ENCODE measurements at places on chromosomes 12 and 14.
A peak's percentile ranks its signal among the peaks of the same experiment; 100 is the strongest.

DNA sequence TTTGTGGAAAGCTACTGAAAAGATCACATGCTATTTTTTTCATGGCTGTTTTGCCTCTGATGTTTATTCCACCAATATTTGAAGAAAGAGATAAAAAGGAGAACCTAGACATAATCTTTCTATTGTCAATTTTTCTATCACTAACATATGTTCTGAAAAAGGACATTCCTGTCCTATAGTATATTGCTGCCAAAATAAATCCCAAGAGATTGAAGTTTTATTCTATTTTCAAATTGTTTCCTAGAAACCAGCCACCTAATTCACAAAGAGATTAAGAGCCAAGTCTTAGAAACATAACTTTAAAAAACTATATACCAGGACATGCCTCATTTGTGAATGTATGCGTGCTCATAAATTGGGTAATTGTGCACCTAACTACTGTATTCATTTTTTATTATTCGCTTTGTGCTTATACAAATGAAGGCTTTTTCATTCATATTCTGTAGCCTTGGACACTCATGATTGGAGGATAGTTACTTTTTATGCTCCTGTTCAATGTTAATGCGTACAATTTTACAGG lies 200.7 kb downstream of the FUT8 start:
- no peak for DNase-seq

DNA sequence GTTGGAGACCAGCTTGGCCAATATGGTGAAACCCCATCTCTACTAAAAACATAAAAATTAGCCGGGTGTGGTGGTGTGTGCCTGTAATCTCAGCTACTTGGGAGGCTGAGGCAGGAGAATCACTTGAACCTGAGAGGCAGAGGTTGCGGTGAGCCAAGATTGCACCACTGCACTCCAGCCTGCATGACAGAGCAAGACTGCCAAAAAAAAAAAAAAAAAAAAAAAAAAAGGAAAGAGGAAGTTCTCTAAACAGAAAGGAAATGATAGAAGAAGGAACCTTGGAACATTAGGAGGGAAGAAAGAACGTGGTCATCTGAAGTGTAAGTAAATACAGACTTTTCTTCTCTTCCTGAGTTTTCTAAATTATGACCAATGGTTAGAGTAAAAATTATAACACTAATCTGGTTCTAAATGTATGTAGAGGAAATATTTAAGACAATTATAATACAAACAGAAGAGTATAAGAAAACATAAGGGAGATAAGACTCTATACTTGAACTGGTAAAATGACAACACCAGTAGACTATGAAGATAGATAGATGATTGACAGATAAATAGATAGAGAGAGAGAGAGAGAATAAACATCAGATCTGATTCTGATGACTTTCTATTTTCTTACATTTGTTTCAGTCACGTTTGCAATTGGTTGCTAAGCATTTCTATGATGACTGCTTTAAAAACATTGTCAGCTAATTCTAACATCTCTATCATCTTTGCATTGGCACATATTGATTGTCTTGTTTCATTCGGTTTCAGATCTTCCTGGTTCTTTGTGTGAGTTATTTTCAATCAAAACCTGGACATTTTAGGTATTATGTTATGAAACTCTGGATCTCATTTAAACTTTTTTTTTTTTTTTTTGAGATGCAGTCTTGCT lies 12.9 kb upstream of the CORO1C start:
- DNase-seq, result peak; percentile 82

GRCh38 chr14:99408971-99409289 lies 71.7 kb downstream of the SETD3 start:
- no peak for DNase-seq

DNA sequence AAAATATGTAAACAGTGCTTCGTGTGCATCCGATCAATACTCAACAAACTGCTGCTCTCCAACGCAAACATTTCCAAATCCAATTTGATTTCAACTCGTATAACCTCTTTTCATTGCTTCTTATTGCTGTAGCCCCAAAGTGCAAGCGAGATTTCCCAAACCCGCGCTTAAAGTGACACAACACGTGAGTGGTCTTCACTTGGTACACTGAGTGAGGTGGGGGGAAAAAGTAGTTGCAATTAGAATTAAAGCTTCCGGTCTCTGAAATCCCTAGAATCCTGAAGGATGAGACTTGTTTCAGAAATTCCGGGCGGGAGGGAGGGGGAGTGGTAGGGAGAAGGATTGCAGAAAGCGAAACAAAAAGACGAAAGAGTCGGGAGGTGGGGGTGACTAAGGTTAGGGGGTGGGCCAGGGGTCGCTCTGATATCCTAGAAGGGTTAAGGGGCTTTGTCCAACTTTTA lies 387.5 kb downstream of the BCAT1 start:
- no peak for DNase-seq

- DNase-seq, result no peak
These were observed 189.2 kb upstream of the C14orf180 start for GRCh38 chr14:104390221-104390931.

DNA sequence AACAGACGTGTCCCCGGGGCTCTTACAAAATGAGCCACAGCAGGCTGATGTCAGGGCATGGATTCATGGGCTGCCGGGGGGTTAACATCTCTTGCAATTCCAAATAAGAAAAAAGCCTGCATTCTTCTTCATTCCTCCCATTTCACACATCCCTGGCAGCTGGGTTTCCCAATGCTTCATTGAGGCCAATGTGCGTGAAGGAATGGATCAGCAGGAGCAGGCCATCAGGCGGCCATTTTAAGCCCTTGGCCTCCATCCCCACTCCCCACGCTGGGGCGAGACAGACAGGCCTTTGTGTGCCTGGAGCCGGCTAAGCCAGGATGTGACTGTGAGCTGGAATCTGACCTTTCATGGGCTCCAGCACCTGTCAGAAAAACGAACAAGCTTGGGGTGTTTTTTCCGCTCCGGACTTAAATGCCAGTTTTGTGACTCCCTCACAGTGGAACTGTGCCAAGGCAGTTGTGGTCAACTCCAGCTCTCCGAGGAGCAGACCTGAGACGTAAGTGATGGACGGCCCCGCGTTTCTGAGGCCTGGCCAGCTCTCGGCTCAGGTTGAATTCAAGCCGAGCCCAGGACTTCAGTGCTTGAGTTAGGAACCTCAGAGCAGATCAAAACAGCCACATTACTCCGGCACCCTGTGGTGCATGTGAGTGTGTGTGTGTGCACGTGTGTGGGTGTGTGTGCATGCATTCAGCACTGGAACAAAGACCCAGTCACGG lies 133.1 kb downstream of the TMEM30B start:
- DNase-seq, result no peak
